ENCODE measurements at places on chromosomes 3 and 15. TPM values are rescaled to one million over a fixed set of nuclear protein-coding genes. Genes with fewer than 3 reads are reported as not detected.

Gene GPR176
- total RNA-seq = 2.6 TPM

Gene OSTN
- total RNA-seq = not detected

Gene GOLGA8N
- 2.8 TPM for total RNA-seq

Gene KIF23
- 4.6 TPM for total RNA-seq

Gene PLA2G4F
- total RNA-seq = 3.9 TPM

Measured in tracheal epithelial cell (primary cell).